ENCODE measurements at places on chromosomes 4 and X.

DNA sequence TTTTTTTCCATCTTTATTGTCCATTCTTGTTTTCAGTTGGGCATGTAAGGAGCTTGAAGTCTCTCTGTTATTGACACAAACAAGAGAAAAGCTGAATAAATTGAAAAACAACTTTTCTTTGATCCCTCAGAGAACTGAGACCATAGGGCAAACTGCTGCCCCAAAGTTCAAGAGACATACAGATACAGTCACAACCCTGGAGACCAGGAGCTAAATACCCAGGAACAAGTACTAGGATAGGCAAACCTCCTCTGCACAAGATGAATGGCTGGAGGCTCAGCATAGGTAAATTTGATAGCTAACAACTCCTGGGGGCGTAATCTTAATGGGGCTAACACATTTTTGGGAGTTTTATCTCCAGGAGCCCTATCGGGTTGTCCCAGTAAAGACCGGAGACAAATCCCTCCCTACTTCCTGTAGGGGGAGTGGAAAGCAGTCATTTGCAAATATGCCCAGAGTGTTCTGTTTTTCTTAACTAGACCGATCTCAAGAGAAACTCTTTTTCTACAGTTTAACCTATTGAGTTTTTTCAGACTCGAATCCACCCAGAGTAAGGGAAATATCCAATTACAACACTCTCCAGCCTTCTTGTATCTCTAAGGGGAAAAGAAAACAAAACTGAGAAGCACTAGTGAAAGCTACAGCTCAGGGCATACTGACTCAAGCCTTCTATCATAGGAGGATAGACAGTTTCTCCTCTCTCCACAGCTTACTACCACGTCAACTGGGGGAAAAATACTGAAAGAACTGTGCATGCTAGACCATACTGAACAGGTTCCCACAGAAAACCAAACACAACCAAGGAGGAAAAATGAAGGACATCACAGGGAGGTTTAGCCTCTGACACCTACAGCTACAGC is 23.1 kb downstream of the MAGEA8 start:
- DNase-seq: no peak

DNA sequence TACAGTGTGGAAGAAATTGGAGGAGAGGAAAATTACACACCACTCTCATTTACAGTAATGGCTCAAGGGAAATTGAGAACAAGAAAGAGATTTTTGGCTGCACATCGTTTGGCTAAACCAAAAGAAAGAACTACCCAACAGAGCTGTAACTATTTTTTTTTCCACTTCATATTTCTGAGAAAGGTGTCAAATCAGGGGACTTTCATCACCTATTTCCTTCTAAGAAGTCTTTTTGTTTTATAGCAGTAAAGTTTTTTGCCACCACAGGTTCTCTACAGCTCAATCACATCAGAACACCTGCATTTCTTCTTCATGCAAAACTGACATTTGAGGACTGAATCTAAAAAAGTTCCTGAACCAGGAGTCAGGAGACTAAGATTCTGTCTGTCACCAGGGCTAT is 57.5 kb upstream of the TNIP3 start:
- DNase-seq: no peak

- no peak for DNase-seq
Observed at GRCh38 chr4:22637306-22637705, 55.4 kb upstream of the GBA3 start.

DNA sequence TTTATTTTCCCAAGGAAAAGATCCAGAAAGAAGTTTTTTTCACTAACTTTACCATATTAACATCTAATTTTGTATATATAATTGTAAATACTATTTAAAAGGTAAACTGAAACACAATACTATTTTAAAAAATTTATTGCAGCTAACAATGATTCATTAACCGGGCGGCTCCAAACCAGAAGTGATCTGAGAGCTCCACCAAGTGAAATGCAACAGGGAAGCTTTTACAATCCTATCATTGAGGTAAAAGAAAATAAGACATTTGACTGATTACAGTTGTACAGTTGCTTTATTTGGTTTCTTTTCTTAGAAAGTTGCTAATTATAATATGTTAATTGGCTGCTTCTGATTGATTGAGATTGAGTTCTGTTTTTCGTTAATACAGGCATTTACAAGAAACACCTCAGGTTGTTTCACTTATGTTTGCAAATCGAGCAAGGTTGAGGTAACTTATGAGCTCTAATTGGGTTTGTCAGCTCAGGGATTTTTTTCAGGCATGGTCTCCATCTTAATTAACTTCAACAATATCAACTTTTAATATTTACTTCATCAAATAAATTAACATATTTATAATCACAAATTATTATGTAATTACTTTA is 220.2 kb upstream of the UGT8 start:
- DNase-seq: no peak

GRCh38 chrX:20974326-20974725 is 399.9 kb upstream of the CNKSR2 start:
- no peak for DNase-seq

GRCh38 chrX:115560978-115561604 is at the start of gene PLS3:
PLS3 (plus strand) TSS chrX:115561174; CDS start chrX:115610251, 49,077 bp downstream.
- DNase-seq: no peak

- no peak for DNase-seq
Observed at GRCh38 chr4:126956184-126956897, 676.4 kb upstream of the INTU start.

DNA sequence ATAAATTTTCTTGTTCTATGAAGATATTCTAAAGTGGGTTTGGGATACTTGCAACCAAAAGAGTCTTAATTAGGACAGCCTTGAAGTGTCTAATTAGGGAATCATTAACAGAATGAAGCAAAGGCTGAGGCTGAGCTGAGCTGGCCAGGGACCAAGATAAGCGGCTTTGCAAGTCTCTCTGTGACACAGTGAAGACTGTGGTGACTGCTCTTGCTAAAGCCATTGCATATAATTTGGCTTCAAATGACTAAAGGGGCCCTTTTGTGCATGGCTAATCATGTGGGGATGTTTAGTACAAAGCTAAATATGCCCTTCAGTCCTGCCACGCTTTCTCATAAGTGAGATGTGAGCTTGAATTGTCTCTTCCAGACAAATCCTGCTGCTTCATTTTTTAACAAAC is 31.2 kb upstream of the GYPA start:
- DNase-seq: no peak

- DNase-seq: no peak
Observed at GRCh38 chrX:41922431-41923151, 763 bp downstream of the CASK start.

GRCh38 chr4:153001626-153002025 is 65.5 kb downstream of the FHDC1 start:
- DNase-seq: no peak

DNA sequence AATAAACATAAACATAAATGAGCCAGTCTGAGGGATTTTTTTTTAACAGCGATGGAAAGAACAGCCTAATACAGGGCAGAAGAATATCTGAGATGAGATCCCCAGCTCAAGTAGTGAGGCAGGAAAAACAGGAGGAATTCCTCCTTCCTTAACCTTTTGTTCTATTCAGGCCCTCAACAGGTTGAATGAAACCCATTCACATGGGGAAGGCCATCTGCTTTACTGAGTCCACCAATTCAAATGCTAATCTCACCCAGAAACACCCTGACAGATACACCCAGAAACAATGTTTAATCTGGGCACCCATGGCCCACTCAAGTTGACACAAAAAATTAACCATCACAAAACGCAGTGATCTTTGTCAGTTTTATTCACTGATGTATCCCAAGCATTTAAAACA is 45.5 kb downstream of the SMIM31 start:
- no peak for DNase-seq

DNA sequence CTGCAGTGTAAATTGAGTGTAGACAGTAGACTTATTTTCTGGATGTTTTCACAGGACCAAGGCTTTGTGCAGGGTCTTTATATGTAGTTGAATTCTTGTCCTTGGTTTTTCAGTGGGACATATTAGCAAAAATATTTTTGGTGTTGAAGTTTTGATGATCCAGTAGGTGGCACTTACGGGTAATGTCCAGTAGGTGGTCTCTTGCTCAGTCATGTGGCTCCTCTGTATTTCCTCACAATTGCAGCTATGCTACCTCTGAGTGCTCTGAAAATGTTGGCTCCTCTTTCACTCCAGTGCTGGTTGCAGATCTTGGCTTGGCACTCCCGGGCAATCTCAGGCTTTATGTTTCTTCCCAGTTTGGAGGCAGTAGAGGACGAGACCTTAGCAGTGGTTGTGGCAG is 419.8 kb upstream of the AMOT start:
- DNase-seq: no peak

DNA sequence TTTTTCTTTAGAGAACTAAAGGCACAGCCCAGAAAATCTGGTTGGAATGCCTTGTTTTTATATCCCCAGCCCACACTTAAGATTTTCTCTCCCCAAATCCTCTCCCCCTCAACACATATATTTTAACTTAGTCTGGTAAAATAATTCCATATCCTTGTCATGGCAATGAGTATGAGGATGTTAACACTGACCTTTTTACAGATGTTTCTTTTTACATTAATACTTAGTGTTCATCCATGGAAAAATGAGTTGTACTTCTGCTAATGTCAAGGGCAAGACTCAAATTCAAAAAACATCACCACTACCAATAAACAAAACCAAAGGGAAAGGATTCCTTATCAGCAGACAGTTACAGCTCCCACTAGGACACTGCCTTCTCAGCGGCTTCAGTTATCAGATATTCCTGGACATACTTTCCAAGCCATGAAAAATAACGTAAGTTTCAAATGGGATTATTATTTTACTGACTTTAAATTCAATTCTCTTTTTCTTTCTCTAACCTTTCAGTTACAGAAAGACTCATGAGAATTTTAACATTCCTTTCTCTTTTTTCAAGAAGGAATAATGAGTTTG is 83.3 kb downstream of the RASL11B start:
- no peak for DNase-seq
